ENCODE measurements at places on chromosomes 12 and 14.

- DNase-seq, result no peak
Measured at GRCh38 chr12:19646599-19646998, 207.3 kb downstream of the AEBP2 start.

DNA sequence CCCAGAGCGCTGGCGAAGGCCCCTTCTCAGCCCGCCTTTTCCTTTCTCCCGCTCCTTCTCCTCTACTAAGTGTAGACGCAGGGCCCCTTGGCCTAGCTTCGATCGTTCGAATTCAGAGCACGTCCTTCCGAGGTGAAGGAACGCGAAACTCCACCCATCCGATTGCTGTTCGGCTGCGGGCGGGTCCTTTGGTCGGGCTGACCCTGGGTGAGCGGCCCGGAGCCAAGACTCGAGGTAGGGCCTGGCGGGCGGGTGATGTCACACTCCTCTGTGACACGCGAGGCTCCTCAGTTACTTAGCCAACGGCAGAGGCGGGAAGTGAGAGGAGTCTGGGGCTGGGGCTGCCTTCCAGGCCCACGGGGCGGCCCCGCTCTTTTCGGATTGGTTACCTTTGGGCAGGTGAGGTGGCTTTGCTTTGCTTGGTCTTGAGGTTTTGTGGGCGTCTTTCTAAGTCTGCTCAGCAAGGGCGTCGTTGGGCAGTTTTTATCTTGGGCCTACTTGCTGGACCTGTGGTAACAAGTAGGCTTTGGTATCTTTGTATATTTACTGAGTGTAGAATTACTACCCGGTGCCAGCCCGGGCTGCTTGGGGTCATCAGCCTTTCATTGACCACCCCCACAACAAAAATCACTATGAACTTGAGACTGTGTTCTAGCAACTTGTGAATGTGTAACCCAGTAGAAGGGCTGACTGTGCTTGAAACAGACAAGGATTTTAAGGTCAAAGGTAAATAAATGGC lies 694 bp downstream of the TMBIM6 start:
- peak; percentile 92 for DNase-seq

GRCh38 chr12:57099047-57099714 lies 10.3 kb downstream of the NAB2 start:
- no peak for DNase-seq

GRCh38 chr14:106691601-106692291 lies 1165.4 kb downstream of the TMEM121 start:
- DNase-seq, result no peak

DNA sequence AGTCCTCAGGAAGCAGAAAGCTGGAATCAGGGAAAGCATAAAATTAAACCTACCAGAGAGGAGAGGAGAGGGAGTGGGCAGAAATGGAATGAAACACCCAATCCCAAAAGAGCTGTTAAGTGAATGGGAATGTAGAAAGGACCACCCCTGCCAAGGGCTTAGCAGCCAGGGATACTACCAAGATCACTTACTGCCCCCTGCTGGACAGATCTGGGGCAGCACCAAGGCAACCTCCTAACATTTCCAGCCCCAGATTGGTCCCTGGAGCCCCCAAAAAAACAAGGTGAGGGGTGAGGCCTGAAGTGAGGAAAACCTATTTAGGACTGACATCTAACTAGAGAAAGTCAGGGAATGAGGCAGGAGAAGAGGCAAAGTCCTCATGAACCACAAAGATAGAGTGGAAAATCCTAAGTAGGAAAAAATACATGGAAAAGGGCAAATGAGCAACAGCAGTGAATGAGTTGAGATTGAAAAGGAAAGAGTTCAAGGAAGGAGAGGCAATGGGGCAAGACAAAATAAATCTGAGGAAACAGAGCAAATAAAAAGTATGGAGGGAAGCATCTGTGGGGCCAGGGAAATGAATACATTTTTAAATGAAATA lies 11.2 kb upstream of the FKBP11 start:
- peak; percentile 77 for DNase-seq

DNA sequence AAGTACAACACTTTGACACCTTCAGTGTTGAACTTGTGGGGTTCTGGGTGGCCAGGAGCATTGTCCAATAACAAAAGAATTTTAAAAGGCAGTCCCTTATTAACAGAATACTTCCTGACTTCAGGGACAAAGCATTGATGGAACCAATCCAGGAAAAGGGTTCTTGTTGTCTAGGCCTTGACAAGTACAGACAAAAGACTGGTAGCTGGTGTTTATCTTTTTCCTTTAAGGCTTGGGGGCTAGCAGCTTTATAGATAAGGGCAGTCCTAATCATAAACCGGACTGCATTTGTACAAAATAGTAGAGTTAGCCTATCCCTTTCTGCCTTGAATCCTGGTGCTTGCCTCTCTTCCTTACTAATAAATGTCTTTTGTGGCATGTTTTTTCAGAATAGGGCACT lies 27.4 kb downstream of the FAM177A1 start:
- DNase-seq, result peak; percentile 6

GRCh38 chr14:33433396-33433795 lies 494.7 kb downstream of the NPAS3 start:
- no peak for DNase-seq

- DNase-seq, result no peak
Measured at GRCh38 chr14:94364037-94364436, 24.4 kb downstream of the SERPINA1 start.

DNA sequence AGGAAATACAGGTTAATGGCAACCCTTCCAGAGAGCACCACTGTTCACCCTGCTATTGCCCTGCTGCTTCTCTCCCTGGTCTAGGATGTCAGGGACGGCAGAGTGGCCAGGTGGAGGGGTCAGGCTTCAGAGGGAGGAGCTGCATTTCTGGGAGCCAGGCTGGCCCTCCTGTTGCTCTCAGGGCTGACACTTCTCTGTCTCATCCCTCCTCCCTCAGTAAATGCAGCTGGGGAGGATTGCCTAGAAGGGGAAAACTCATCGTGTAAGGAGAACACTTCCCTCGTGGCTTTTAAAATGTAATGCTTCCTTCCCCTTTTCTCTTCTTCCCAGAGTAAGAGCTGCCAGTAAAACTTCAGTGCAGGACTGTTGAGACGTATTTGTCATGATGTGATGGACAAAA lies 20.8 kb downstream of the SUSD6 start:
- DNase-seq, result no peak

- DNase-seq, result no peak
Measured at GRCh38 chr14:96221841-96222240, 17.2 kb downstream of the BDKRB2 start.

DNA sequence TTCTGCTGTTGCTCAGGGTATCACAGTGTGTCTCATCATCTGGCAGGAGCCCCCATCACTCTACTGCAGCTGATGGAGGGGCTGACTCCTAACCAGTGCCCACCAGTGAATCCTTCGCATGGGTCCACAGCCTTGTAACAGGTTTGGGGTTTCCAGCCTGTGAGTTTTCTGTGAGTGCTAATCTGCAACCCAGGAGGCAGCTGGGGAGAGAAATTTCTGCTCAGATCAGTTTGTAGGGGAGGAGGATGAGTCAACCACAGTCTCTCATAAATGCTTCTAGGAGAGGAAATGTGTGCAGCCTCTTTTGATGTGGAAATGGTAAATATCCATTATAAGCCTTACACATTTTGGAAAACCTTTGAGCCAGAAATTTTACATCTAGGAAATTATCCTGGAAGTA lies 871.3 kb downstream of the AACS start:
- no peak for DNase-seq

GRCh38 chr14:64659366-64659765 lies 44.9 kb upstream of the PLEKHG3 start:
- no peak for DNase-seq

DNA sequence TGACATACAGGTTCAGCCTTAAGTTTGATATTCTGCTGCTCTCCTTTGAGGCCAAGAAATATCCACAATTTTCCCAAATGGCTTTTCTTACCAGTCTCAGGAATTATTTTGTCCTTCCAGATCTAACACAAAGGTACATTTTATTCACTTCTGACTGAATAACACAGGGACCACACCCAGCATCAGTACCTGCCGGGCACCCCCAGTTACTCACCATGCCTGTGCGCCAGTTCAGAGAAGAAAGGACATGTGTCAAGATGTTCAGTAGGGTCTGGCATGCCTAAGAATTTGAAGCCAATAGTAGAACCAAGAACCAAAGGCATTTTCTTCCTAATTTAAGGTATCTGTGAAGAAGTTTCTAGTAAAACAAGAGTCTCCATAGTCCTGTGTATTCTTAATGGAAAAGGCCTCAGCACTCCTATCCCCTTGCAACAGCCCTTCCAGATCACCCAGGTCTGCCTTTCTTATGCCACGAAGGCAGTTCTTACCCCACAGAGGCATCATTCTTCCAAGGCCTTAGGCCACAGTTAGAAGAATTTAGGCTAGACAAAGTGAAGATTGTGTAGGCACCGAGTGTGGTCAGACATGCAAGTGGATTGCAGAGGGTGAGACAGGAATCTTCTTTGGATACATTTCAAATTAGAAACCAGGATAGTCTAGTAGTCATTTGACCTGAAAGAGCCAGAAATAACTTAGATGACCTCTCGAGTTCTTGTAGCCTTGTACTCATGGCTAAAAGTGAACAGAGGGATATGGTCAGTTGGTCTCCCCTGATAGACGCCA lies 140.1 kb upstream of the HIF1A start:
- DNase-seq, result peak; percentile 59

GRCh38 chr12:81520064-81520945 lies 238.8 kb downstream of the PPFIA2 start:
- no peak for DNase-seq

- peak; percentile 83 for DNase-seq
Measured at GRCh38 chr12:11797317-11797913, 147.9 kb downstream of the ETV6 start.

DNA sequence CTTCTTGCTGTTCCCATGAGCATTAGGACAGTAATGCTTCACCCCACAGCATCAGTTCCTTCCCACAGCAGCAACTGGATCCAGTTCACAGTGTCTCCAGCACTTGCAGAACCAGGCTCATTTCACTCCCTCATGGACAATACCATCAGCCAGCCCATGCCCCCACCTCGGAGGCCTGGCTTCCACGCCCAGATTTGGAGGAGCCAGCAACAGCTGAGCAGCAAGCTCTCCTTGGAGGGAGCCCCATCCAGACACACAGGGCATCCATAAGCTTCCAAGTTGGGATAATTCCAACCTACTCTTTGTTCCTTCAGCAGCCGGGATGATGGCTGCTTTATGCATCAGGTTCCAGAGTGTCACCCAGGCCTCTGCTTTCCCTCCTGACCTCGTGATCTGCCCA lies 250.0 kb downstream of the GLT1D1 start:
- DNase-seq, result no peak

DNA sequence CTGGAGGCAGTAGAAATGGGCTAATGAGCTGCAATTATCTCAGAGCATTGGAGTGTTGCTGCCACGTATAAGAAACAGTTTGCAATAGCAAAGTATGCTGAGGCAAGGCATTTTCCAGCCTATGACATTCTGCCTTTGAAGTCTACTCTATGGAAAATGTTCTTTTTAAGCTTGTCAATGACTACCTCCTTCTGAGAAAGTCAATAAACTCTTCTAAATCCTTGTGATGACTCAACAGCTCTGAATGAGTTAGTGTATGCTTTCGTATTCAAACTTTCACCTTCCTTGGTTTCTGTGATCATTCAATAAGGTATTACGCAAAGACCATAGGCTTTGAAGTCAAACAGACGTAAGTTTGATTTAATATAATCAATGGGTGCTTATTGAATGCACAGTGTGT lies 111.2 kb downstream of the CAPZA3 start:
- peak; percentile 36 for DNase-seq

- peak; percentile 39 for DNase-seq
Measured at GRCh38 chr12:104189915-104190555, 25.5 kb upstream of the TXNRD1 start.

GRCh38 chr14:64929014-64929359 lies 13.6 kb downstream of the GPX2 start:
- DNase-seq, result no peak

GRCh38 chr12:93911396-93911795 lies 234.2 kb downstream of the CRADD start:
- DNase-seq, result no peak

- peak; percentile 67 for DNase-seq
Measured at GRCh38 chr12:95918194-95918993, 24.0 kb downstream of the CCDC38 start.

GRCh38 chr14:93011141-93011529 lies 88.2 kb downstream of the CHGA start:
- no peak for DNase-seq

DNA sequence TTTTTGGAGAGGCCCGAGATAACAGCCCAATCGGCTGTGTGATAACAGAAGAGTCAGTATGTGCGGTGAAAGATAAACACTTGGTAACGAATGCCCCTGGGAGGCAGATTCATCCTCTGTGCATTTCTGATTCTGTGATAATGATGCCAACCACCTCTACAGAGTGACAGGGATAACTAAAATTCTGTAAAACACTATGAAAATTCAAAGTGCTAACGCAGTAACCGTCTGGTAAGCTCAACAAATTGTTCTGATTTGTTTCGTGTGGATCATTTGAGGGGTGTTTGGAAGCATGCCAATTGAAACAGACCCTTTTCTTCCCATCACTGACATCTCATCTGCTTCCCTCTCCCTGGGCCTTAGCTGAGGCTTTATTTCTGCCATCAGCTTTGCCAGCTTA lies 76.3 kb downstream of the ESR2 start:
- no peak for DNase-seq

DNA sequence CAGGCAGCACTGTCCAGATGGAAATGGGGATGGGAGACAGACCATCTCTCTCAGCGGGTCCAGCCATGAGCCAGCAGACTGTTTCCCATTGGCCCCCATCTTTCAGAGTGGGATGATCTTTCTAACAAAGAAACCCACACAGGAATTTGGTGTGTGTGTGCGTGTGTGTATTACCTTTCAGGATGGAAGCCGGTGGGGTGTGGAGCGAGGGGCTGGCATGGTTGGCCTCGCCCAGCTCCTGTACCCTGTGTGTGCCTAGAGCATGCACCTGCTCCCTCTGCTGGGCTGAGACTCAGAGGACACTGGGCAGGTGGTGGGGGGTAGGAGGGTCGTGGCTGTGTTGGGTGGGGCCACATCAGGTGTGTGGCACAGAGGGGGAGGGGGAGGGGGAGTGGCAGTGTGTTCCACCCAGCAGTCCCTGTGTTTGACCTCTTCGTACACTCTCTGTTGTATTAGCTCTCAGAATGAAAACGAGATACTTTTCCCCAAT lies 33.0 kb upstream of the TSPAN9 start:
- DNase-seq, result no peak

- DNase-seq, result no peak
Measured at GRCh38 chr12:52754135-52754534, 23.0 kb downstream of the KRT76 start.

GRCh38 chr14:31323419-31323818 lies 96.9 kb downstream of the HEATR5A start:
- DNase-seq, result no peak

- peak; percentile 96 for DNase-seq
Measured at GRCh38 chr12:55728939-55729818, at the start of gene CD63. Gene CD63, minus strand, starts transcription at chr12:55729009. Its CDS starts 668 bp downstream, at chr12:55728341.

DNA sequence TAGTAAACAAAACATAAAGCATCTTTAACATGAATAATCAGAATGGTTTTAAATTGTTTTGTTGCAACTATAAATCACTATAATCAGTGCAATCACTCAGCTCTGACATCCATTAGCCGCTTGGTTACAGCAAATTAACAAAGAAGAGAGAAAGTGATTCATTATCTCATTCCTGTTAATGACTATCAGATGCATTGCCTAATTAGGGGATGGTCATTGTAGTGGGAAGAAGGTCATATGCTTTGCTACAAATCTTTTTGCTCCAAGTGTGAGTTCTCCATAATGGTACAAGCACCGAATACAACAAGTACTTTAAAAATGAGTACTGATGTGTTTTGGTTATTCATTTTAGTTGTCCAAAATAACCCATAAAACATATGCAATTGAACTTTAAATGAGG lies 272.0 kb downstream of the AKAP6 start:
- DNase-seq, result no peak

- DNase-seq, result no peak
Measured at GRCh38 chr12:124563809-124564208, 3.6 kb downstream of the NCOR2 start.

GRCh38 chr12:52145228-52146088 lies 46.4 kb downstream of the KRT80 start:
- no peak for DNase-seq

Measured in cardiac fibroblast (primary cell).